ENCODE measurements at places on chromosomes 4 and X.

DNA sequence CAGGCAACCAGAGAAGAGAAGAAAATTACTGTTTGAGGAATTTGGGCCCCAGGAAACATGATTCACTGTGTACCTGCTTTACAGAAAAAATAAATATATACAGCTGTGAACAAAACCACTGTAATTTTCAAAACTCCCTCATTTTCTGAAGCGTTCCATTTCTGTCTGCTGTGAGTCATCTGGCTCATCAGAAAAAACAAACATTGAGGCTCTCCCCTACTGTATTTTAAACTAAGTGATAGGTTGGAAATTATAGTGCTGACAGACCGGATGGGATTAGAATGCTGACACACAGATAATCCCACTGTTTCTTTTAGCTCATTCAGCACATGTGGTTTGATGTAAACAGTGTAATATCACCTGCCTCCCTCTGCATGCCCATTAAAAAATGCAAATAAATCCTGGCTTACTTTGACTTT, 847.0 kb downstream of the TRIML1 start:
- DNase-seq, result no peak

- no peak for DNase-seq
Measured at GRCh38 chr4:25773358-25773757, 89.4 kb downstream of the SEL1L3 start.

DNA sequence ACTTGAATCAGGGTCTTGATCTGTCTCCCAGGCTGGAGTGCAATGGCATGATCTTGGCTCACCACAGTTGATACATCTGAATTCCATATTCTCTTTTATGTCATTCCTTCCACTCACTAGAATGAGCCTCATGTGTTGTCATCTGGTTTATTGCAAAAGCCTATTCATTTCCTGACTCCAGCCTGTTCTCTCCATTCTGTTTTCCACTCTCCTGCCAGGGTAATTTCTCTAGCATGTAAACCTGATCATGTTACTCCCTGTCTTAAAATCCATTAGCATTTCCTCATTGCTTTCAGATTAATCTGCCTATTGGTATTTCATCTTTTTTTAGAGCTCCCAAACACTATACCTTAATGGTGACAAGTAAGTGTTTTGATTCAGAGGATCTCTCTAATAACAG, 4.3 kb upstream of the DDX60L start:
- no peak for DNase-seq

GRCh38 chrX:40966213-40966820, 118.9 kb upstream of the USP9X start:
- DNase-seq, result no peak

GRCh38 chr4:52718123-52718522, 33.1 kb downstream of the ERVMER34-1 start:
- peak; percentile 81 for DNase-seq

GRCh38 chr4:144565527-144566195, 80.3 kb upstream of the HHIP start:
- DNase-seq, result no peak

GRCh38 chr4:116537828-116538227, 547.5 kb downstream of the TRAM1L1 start:
- no peak for DNase-seq
